ENCODE measurements at places on chromosomes 5 and 9.

DNA sequence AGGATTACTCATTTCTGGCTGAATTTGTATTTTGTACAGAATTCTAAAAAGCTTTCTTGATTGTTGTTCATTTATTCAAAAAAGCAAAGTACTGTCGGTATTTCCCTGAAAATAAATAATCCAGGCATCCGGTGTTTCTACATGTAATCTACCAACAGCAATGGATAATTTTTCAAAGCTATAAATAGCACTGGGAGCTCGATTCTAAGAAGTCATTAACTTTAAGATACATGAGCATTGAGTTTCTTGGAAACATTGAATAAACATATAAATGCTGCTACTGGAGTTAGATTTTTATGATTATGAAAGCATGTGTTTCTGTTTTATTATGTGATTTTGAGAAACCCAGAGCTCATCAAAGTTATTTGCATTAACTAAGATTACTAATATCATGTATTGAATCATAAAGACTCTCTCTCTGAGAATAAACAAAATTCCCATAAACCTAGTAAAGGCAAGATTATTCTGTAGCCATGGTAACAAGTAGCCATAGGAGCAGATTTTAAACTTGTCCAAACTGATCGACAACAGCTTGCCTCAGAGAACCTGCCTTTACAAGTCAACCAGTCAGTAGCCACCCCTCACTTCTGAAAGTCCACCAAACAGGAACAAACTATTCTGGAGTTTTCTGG, 197.0 kb downstream of the DRD1 start:
- DNase-seq = no peak

- DNase-seq = peak; percentile 46
Observed at GRCh38 chr5:88602584-88602983, 280.4 kb downstream of the MEF2C start.

- DNase-seq = no peak
Observed at GRCh38 chr5:30764704-30765103, 428.8 kb upstream of the CDH6 start.

DNA sequence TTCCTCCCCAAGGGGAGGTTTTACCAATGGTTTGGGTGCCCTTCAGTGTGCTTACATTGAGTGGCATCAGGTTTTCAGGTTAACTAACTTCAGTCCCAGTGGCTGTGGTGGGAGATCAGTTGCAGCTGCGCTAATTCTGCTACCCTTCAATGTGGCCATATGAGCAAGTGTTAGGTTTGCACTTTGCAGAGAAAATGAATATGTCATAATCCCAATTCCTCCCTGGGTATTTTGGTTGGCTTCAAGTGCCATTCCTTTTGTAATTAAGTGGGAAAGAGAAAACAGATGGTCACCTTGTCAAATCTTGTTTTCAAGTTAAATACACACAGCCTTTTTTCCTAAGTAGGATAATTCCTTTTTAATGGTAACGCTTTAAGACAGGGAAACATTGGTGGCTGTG, 236.2 kb downstream of the TLE4 start:
- no peak for DNase-seq

- no peak for DNase-seq
Observed at GRCh38 chr5:173341961-173342430, 13.8 kb upstream of the STC2 start.

- DNase-seq = no peak
Observed at GRCh38 chr9:94899464-94900221, 173.1 kb downstream of the AOPEP start.

GRCh38 chr5:168377525-168377924, 86.1 kb downstream of the WWC1 start:
- no peak for DNase-seq

DNA sequence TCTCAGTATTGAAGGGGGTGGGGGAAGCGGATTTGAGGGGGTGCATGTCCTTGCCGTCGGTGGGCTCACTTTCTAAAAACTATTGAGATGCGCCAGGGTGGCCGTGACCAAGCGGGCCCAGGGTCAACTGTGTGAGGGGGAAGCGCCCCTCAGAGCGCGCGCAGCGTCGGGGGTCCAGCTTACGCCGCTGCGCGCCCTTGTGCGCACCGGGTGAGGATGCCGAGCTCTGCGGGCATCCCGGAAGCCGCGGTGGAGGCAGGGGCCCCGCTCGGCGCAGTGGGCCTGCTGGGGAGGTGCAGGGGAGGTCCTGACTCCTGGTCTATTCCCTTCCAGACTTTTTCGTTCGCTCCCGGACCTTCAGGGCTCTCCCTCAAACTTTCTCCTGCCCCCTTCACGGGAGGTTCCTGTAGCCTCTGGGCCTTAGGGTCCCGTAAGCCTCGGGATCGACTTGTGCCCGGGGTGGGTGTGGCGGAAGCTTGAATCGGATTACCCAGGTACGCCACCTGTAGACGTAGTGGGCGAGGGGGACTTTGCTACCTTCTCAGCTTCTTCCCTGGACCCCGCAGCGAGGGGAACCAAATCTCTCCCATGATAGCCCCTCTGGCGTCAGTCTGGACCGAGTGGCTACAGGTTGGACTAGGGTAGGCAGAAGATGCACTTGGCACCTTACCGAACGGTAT, 2.5 kb upstream of the PRDM6 start:
- no peak for DNase-seq

DNA sequence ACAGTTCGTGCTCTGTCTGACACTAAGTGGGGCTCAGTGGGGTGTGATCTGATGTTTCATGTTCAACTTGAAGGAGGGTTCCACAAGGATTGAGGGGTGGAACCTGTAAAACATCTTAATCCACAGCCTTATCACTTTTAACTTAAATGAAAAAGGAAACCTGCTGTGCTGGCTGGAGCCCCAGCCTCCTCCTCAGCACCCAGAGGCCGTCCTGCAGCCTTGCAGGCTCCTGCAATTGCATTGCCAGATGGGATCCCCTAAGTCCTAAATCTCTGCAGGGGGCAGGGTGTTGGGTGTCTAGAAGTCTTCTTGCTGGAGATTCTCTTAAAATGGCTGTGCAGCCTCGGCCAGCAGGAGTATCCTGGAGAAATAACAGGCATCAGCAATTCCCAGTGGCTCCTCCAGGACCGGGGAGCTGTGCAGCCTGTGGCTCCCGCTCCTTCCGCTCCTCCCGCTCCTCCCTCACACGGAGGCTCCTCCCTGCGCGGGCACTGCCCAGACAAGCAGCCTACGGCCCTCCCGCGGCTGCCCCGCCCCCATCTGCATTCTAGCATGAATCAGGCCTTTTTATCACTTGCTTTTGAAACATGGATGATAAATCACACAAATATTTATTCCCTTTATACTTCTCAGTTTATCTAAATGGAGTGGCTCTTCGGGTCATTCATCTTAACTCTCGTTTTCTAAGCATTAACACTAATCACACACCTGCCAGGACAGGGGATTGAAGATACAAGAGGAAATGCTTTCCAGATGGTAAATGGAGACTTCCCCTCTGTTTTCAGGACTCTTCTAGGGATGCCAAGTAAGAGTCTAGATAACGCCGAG, 131.0 kb downstream of the ADAMTS16 start:
- peak; percentile 36 for DNase-seq

GRCh38 chr9:75636427-75637045, 253.9 kb upstream of the PCSK5 start:
- no peak for DNase-seq

- no peak for DNase-seq
Observed at GRCh38 chr5:2899311-2899710, 147.8 kb upstream of the IRX2 start.

- DNase-seq = no peak
Observed at GRCh38 chr9:124949387-124949786, 8.5 kb upstream of the GOLGA1 start.

GRCh38 chr5:148915224-148915817, 88.9 kb downstream of the ADRB2 start:
- peak; percentile 21 for DNase-seq

- DNase-seq = peak; percentile 73
Observed at GRCh38 chr9:19373527-19373926, 6.5 kb downstream of the RPS6 start.

GRCh38 chr5:152388610-152389009, 16.5 kb downstream of the NMUR2 start:
- DNase-seq = no peak

- no peak for DNase-seq
Observed at GRCh38 chr5:178902849-178903248, 7.1 kb downstream of the ZFP2 start.

GRCh38 chr9:82231411-82231810, 242.8 kb downstream of the SPATA31D1 start:
- DNase-seq = peak; percentile 30

DNA sequence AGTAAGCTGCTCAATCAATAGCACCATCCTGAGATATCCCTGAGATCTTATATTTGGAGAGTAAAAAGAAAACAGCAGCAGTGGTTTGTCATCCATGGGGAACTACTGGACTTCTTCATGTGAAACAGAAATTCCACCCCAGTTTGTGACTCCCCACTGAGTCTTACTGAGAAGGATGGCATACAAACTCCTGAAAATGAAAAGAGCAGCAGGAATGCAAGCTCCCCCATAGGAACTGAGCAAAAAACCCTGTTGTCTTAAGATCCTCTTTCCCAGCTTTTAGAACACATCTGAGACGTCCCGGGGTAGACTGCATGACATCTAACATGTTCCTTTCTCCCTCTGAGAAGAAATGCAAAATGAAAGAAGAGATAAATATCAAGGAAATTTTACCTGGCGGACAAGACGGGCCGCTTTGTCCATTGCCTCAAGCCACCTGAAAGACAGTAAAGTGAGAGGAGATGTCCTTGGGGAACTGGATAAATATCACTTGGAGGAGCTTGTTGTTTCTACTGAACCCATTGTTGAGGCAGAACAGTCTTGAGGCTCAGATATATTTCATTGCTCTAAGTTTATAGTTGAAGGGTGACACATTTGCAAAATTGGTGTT, 117.1 kb downstream of the NUDT12 start:
- no peak for DNase-seq

- no peak for DNase-seq
Observed at GRCh38 chr9:86242071-86242470, 17.4 kb downstream of the C9orf153 start.

- DNase-seq = peak; percentile 79
Observed at GRCh38 chr9:4555236-4555635, 65.0 kb downstream of the SLC1A1 start.

- DNase-seq = no peak
Observed at GRCh38 chr5:116709082-116709481, 134.5 kb upstream of the SEMA6A start.

DNA sequence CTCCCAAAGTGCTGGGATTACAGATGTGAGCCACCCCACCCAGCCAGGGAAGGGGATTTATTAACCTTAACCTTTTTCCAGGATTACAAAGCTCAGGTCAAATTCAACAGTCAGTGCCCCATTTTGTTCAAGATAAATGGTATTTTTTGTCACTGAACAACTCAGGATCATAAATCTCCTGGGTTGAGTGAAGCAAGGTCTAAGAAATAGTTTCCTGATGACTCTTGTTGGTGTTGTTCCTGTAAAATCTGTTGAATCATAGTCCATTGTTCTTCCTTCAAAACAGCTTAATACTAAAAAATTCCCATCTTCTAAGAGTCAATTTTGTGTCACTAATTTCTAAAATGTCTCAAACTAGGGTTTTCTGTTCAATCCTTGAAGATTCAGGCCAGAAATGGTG, 33.9 kb upstream of the JMY start:
- DNase-seq = no peak

GRCh38 chr9:114571391-114571790, 16.2 kb upstream of the ATP6V1G1 start:
- no peak for DNase-seq

DNA sequence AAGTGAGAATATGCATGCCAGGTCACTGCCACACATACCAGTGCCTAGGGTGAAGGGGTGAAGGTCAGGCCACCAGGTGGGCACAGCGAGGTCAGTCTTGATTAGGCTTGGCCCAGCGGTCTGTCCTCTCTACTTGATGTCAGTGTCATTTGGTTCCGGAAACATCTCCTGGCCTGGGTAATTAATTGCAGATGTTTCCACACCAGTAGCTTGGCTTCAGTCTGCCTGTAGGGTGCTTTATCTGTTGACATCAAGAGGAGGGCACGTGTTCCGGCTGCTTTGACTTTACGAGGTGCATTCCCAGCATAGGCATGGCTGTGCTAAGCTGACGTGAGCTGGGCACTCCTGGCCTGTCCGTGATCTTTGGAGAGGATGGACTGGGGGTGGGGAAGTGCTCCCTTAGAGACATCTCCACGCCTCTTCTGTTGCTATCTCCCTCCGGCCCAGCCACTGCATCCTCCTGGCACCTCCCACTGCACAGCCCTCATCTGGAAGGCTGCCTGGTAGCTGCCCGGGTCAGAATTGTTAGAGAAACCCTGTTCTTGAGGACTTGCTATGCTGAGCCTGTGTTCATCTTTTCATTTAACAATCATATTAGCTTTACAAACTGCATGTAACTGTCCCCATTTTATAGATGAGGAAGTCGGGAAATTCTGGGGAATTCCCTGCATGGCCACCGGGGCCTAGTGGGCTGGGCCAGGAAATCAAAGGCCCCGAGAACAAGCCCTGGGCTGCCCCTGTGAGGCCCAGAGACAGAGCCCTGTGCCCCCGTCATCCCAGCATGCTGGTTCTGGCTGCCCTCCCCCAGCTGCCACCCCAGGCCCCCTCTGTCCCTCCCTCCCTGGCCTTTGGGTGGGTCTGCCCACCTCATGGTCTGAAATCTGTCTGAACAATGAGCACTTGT, 29.1 kb downstream of the JADE2 start:
- peak; percentile 12 for DNase-seq

GRCh38 chr5:67771221-67771620, 444.3 kb upstream of the PIK3R1 start:
- DNase-seq = no peak

- DNase-seq = no peak
Observed at GRCh38 chr5:146336197-146336596, 2.4 kb upstream of the POU4F3 start.

DNA sequence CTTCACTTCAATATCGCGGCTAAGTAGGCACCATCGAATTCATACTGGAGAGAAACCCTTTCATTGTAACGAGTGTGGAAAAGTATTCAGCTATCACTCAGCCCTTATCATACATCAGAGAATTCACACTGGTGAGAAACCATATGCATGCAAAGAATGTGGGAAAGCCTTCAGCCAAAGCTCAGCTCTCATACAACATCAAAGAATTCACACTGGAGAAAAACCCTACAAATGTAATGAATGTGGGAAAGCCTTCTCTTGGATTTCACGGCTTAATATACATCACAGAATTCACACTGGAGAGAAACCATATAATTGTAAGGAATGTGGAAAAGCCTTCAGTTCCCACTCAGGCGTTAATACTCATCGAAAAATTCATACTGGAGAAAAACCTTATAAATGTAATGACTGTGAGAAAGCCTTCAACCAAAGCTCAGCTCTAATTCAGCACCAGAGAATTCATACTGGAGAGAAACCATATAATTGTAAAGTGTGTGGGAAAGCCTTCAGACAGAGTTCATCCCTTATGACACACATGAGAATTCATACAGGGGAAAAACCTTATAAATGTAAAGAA, 9.5 kb downstream of the ZNF879 start:
- DNase-seq = no peak

GRCh38 chr9:111524731-111525055, 286 bp upstream of the ZNF483 start:
- no peak for DNase-seq

All from NCI-H69 (cell line).